ENCODE measurements at places on chromosomes 2 and 18.

GRCh38 chr2:175080479-175080878 is 75.3 kb upstream of the CHN1 start:
- no peak for DNase-seq

DNA sequence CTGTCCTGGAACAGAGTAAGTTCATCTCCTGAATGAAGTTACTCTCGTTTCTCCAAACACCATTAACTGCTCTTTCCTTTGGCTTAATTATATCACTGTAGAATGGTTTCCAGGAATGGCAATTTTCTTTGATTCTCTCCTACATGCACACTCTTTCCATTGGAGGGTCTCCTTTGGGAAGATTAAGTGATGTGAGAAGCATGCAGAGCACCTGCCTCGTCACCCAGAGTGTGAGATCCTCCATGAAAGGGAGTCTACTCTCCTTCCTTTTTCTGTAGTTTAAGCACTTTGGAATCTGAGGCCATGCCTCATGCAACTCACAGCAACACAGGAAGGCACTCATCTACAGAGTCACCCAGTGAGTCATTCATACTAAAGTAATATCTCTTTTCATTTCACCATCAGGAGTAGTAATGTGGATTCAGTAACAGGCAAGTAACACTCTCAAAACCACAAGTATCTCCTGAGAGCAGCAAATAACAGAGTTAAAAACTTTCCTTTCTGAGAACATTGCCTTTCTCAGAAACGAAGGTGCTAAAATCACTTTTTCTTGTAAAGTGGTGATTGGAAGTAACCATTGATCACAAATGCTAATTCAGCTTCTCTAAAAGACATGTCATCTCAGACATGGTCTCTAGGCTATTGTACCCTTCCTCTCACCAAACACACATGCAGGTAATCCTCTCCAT is 52.8 kb upstream of the IL1RL1 start:
- no peak for DNase-seq

- no peak for DNase-seq
Measured at GRCh38 chr2:1366546-1367134, 46.6 kb upstream of the TPO start.

- no peak for DNase-seq
Measured at GRCh38 chr2:85501248-85501647, 37.7 kb upstream of the MAT2A start.

- no peak for DNase-seq
Measured at GRCh38 chr2:379778-380177, 91.9 kb upstream of the ALKAL2 start.

- DNase-seq = no peak
Measured at GRCh38 chr18:44802508-44802907, 121.8 kb downstream of the SETBP1 start.

DNA sequence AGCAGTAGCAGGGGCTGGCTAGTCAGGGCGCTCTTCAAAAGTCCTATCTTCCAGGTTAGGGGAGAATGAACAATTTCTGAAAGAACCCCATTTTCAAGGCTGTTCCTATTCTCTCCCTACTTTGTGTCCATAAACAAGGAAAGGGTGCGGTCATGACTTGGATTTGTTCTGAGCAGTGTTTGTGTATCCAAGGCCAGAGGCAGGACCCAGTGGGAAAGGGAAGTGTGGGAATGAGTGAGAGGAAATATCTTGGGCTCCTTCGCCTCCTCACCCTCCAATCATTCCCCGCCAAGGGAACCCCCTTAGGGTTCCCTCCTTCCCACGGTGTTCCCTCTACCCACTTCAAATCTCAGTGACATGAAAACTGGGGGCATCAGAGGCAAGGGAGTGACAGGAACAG is 25.5 kb upstream of the SPTBN1 start:
- DNase-seq = no peak

- no peak for DNase-seq
Measured at GRCh38 chr2:85953476-85953875, 64.7 kb upstream of the ST3GAL5 start.

GRCh38 chr2:6982934-6983589 is 65.8 kb downstream of the RNF144A start:
- DNase-seq = no peak

- no peak for DNase-seq
Measured at GRCh38 chr2:119873350-119874315, 113.9 kb downstream of the PTPN4 start.

GRCh38 chr2:47226132-47226922 is 71.2 kb upstream of the STPG4 start:
- no peak for DNase-seq

DNA sequence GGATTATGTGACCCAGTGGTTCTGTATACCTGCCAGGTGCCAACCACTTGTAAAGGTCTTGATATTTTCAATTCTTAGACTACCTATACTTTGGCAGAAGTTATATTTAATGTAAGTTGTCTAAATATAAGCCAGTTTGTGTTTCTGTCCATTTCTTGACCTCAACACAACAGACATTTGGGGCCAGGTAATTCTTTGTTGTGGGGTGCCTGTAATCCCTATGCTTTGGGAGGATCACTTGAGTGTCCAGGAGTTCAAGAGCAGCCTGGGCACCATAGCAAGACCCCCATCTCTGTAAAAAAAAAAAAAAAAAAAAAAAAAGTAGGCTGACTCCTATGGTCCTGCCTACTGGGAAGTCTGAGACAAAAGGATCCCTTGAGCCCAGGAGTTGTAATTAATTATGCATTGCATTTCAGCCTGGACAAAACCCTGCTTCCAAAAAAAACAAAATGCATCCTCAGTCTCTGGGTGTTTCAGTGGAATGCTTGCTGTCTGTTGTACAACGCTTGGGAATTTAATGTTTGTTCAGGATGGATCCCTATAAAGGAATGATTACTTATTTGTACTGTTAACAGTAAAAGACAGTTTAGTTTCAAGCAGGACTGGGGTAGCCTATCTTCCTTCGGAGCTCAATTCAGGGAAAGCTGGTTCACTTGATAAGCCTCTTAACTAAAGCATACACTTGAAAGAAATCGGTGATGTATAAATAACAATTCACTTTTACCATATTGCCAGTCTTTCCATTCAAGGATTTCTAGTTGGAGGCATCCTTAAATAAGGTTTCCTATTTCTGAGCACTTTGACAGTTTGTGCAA is 3.4 kb downstream of the RPS27A start:
- no peak for DNase-seq

DNA sequence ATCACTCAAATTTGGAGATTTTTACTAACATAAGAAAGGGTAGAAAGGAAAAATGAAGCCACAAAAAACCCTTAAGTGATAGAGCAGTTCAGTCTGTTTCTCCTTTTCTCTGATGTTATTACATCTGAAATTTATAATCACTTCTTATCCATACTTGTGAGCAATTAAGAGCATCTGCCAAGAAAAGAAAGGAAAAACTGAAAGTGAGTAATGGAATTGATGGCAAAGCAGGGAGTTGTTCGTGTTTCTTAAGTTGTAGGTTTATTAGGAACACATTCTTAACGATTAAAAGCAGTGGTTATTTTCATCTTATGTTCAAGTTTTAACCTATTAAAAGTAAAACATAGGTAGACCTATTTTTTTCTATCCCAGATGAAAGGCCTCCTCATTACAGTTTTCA is 277.7 kb downstream of the RND3 start:
- no peak for DNase-seq

DNA sequence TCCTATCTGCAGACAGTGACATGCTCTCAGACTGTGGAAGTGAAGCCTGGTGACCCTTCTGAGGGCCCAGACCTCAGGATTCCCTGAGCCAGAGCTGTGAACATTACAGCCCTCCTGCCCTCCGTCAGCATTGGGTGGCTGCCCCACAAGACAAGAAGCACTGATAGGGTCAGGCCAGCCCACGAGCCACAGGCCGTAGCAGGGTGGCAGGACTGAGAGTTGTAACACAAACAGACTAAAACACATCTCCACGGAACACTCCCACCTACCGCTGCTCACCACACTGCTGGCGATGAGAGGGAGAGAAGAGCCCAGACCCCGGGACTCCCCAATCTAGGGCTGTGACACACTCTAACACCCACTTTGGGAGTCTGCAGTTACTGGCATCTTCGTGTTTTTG is 264.8 kb upstream of the FSIP2 start:
- no peak for DNase-seq

DNA sequence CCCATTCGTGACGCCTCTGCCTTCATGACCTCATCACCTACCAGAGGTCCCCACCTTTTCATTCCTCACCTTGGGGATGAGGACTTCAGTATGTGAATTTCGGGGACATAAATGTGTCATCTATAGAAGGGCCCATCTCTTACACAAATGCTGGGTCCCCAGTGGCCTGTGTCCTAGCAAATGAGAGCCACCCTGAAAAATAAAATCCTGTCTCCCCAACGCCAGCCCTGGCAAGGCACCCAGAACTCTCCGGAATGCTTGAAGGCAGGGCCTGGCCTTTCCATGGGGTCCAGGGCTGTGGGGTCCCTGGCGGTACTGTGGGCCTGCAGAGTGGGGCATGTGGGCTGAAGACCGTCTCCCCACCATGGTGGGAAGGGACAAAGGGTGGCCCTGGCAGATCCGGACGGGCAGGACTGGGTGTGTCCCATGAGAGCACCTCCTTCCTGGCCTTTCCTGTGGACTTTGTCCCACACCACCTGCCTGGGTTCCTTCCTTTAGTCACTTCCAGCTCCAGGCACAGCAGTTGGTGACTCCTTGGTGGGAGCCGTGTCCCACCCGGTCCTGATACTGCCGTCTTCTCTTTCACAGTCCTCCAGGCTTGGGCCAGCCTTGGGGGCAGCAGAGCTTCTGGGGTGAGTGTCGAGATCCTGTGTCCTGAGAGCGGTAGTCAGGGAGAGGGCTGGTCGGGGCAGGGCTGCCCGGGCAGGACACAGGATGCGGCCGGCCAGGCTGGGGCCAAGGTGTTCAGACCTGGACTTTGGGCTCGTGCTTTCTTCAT is 18.6 kb downstream of the CAPN10 start:
- DNase-seq = peak; percentile 19

GRCh38 chr2:14881651-14882327 is 249.3 kb downstream of the LRATD1 start:
- DNase-seq = no peak

DNA sequence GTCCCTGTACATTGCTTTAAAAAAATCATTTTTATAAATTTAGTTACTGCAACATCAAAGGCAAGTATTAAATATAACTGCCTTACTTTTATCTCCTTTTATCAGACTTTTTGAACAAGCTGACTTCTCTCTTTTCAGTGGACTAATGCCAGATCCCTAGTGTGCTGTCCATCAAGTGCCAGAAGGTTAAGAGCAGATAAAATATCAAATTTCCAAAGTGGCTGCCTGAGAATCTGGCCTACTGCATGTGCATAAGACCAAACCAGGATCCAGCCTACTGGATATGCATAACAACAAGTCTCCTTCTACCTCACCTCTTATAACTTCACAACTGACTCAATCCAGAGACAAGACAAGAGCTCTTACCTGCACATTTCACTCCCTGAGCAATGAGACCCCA is 59.8 kb upstream of the CHRNA1 start:
- no peak for DNase-seq

DNA sequence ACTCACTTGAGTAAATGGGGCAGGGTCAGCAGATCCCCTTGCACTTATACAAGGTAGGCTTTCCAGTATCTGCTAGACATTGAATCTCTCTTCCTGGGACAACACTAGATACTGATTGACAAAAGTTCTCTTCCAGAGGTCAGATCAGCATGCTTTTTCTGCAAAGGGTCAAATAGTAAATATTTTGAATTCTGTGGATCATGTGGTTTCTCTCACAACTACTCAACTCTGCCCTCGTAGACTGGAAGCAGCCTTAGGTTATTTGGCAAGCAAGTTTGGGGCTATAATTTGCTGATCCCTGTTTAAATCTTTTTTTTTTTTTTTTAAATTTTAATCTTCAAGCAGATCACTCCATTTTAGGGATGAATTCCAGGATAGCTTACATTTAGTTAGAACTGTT is 17.4 kb upstream of the NABP1 start:
- DNase-seq = no peak

DNA sequence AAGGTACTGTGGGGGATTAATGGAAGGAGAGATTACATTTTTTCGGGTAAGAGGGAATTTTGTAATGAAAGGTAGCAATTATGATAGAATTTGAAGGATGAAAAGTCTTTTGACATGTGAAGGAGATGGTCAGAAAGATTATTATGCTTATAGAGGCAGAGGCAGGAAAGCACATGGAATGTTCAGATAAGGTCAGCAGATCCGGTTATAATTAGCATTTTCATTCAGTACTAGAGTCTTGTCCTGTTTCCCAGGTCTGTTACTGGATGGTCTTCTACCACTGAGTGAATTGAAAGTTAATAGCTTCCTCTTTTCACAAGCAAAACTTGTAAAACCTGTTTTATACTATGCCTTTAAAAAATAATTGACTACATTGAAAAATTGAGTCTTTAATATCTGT is 116.9 kb downstream of the PHLPP1 start:
- no peak for DNase-seq

- no peak for DNase-seq
Measured at GRCh38 chr2:214104219-214104618, 306.6 kb upstream of the VWC2L start.

- DNase-seq = no peak
Measured at GRCh38 chr2:195613922-195614321, 43.1 kb upstream of the SLC39A10 start.

DNA sequence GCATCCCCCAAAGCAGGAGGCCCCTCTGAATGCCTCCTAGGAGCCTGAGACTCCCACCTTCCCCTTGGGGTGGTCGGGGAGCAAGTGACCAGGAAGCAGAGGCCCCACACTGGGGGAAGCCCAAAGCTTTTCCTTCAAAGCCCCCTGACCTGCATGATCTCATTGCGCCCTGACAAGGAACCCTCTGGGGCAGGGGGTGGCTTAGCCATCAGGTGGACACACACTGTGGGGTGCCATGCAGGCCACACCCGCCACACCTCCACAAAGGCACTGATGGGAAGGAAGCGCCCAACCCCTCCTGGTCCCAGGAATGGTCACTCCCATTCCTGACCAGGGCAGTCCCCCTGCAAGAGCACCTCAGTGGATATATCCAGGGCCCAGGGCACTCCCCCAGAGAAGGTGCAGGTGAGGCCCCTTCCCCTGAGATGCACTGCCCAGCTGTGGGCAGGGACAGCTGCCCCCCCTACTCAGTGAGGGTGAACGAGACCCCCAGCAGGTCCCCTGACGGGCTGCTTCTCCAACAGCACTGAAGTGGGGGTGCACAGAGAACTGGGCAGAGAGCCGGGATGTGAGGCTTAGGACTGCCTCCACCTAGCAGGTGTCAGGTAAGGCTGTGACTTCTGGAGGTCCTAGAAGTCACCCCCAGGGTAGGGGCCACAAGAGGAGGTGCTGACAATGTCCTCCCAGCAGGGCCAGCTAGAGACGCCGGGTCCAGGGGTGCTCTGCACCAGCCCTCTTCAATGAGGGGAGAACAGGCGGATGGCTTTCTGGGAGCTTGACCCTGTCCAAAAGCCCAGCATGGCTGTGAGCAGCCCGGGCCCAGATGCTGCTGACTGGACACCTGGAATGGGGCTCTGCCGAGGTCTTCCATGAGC is 31.5 kb downstream of the HS6ST1 start:
- DNase-seq = no peak

GRCh38 chr18:26826656-26827235 is 38.8 kb downstream of the AQP4 start:
- no peak for DNase-seq

DNA sequence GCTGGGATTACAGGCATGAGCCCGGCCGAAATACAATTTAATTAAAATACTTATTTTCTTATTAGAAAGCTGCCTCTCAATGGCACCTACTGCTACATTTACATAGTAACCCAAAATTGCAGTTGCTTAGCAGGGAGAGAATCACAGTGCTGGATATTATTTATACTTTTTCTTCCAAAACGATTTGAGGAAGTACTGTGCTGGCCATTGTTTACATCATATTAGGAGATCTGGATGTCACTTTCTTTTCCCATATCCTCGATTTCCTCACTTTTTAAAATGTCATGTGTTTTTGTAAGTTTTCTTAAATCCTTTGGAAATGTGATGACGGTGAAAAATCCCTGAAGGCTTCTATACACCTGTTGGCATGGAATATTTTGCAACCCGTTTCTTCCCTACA is 3.4 kb upstream of the SP3 start:
- no peak for DNase-seq
